ENCODE measurements at places on chromosomes 4 and X.

DNA sequence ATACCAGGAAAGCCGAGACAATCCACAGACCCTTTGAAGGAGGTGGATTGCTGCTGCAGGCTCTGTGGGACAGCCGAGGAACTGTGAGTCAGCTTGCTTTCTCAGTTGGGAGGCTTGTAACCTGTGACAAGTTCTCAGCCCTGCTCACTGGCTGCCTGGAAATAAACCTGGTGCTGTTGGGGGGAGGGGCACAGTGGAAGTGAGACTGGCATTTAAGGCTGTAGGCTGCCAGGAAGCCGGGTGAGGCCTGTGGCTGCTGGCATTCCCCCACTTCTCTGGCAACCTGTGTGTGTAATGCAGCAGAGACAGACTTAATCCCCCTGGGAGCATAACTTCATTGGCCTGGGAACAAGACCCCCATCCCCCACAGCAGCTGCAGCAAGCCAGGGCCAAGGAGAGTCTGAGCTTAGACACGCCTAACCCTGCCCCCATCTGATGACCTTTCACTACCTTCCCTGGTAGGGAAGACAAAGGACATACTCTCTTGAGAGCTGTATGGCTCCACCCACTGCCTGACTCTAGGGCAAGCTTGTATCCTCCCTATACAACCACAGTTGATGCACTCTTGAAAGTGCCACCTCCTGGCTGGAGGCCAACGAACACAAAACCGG, 64.1 kb downstream of the ALPK1 start:
- DNase-seq = no peak
- no peaks in the 10 kb centered on the region for H3K36me3 ChIP-seq
- no peaks in the 10 kb centered on the region for H3K27me3 ChIP-seq
- no peak overlapping the region for H3K4me3 ChIP-seq

DNA sequence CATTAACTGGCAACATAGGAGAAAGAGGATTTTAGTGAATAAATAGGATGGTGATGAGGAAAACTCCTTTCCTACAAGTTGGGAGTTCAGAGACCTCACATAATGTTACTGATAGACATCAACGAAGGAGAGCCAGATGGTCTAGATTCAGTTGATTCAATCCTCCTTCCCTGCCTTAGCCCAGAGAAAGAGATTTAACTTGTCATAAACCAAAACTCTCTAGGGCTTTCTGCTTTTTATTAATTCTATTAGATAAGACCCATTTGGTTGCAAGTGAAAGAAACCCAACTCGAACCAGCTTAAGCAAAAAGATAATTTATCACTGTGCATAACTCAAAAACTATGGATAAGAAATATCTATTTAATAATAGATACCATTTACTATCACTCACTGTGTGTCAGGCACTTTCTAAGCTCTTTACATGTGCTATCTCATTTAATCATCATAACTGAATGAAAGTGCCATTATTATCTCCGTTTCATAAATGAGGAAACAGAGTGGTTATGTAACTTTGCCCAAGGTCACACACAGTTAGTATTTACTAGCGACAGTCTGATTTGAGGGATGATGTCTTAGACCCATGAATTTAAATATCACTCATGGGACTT, 4.3 kb upstream of the UNC5C start:
- no peak for DNase-seq
- peaks cover 3% of the 10 kb centered on the region for H3K4me1 ChIP-seq
- no peaks in the 10 kb centered on the region for H3K27me3 ChIP-seq
- H3K27ac ChIP-seq = no peak overlapping the region
- no peak overlapping the region for H3K4me3 ChIP-seq
- no peaks in the 10 kb centered on the region for H3K36me3 ChIP-seq

- no peak for DNase-seq
- no peak overlapping the region for H3K27ac ChIP-seq
- H3K4me3 ChIP-seq = no peak overlapping the region
- H3K4me1 ChIP-seq = no peaks in the 10 kb centered on the region
Measured at GRCh38 chr4:48266781-48267180, 2.9 kb downstream of the TEC start.

GRCh38 chrX:103776546-103776945, at the start of gene PLP1:
Gene PLP1 (plus strand): TSS chrX:103776840. CDS start chrX:103776996, 156 bp downstream.
- peaks cover 14% of the 10 kb centered on the region for H3K27me3 ChIP-seq
- H3K4me1 ChIP-seq = no peaks in the 10 kb centered on the region
- H3K36me3 ChIP-seq = no peaks in the 10 kb centered on the region
- no peak for DNase-seq

- H3K27ac ChIP-seq = no peak overlapping the region
- H3K36me3 ChIP-seq = no peaks in the 10 kb centered on the region
- no peak for DNase-seq
- H3K4me1 ChIP-seq = no peaks in the 10 kb centered on the region
- no peak overlapping the region for H3K4me3 ChIP-seq
- no peaks in the 10 kb centered on the region for H3K27me3 ChIP-seq
Measured at GRCh38 chr4:70356185-70356584, 4.4 kb upstream of the SMR3A start.

DNA sequence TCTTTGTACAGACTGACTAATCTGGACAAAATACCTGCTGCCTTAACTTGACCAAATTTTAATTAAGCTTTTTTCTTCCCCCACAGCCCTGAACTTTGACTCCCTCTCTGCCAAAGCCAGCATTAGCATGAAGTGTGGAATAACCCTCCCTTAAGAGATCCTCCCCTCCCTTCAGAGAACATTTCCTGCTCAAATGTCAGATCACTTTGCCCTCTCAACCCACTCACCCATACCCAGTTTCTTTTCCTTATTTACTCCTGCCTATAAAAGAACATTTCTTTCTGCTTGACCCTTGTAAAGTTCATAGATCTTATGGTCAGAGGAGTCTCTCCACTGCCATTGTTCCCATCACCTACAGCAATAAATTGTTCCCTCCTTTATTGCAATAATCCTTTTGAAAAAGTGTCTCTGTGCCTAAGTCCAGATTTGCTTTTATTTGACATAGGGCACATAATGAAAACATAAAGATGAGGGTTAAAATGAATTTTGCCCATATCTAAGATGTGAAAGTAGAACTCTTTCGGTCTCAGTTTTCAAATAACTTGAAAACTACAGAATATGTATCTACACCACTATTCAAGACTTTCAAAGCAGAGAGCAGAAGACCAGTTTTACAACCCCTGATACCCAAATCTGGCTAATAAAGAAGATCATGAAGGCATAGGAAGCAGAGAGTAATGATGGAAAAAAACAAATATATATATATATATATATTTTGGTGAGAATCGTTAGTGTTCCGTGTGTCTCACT, 289.7 kb upstream of the ANXA10 start:
- no peaks in the 10 kb centered on the region for H3K27me3 ChIP-seq
- H3K36me3 ChIP-seq = no peaks in the 10 kb centered on the region
- no peak overlapping the region for H3K4me3 ChIP-seq
- H3K4me1 ChIP-seq = no peaks in the 10 kb centered on the region
- no peak overlapping the region for H3K27ac ChIP-seq

DNA sequence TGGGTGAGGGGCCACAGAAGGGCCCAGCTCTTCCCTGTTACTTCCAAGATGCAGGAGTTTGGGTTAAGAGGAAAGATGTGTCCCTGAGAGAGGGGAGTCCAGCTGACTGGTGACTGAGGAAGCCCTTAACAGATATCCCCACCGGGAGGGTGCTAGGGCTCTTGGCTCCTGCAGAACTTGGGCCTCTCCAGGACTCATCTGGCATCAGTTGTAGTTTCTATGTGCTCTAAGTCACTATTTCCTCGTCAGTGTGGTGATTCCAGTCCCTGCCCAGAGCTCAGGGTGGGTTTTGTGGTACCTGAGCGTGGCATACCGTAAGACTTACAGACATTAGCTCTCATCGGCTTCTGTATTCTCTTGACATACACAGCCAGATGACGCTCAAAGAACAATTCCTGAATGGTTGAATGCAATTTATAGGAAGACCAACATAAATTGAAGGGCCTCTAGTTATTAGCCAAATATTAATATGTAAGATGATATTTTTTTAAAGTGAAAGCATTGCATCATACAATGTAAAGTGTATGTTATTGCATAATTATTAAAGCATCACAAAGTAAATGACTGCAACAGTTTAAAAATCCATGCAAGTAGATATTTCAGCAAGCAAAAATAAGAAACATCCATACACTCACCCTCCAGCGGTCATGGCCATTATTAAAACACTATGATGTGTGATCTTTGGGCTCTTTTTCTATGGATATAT, 195.5 kb downstream of the PTTG2 start:
- H3K4me1 ChIP-seq = no peaks in the 10 kb centered on the region
- H3K27ac ChIP-seq = no peak overlapping the region
- H3K36me3 ChIP-seq = no peaks in the 10 kb centered on the region
- no peak overlapping the region for H3K4me3 ChIP-seq

- no peak overlapping the region for H3K4me3 ChIP-seq
- H3K36me3 ChIP-seq = no peaks in the 10 kb centered on the region
- no peak for DNase-seq
- H3K27ac ChIP-seq = no peak overlapping the region
- H3K4me1 ChIP-seq = no peaks in the 10 kb centered on the region
- no peaks in the 10 kb centered on the region for H3K27me3 ChIP-seq
Measured at GRCh38 chrX:46733226-46733625, 25.7 kb downstream of the SLC9A7 start.

DNA sequence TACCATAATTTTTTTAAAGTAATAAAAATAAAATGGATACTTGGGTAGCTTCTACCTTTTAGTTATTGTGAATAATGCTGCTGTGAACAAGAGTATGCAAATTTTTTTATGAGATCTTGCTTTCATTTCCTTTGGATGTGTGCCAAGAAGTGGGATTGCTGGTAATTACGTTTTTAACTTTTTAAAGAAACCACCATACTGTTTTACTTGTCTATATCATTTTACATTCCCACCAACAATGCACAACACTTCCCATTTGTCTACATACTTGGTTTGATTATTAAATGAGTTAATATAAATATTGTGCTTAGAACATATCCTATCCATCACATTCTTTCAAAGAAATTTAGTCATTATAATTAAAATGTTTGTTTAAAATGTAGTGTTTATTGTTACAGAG, 3.9 kb upstream of the SULT1B1 start:
- H3K36me3 ChIP-seq = no peaks in the 10 kb centered on the region
- H3K27ac ChIP-seq = no peak overlapping the region
- DNase-seq = no peak
- no peaks in the 10 kb centered on the region for H3K4me1 ChIP-seq

All from Panc1 (cell line).